NCI-H2107 (cell line): ENCODE measurements at places on chromosomes 3 and 15.

DNA sequence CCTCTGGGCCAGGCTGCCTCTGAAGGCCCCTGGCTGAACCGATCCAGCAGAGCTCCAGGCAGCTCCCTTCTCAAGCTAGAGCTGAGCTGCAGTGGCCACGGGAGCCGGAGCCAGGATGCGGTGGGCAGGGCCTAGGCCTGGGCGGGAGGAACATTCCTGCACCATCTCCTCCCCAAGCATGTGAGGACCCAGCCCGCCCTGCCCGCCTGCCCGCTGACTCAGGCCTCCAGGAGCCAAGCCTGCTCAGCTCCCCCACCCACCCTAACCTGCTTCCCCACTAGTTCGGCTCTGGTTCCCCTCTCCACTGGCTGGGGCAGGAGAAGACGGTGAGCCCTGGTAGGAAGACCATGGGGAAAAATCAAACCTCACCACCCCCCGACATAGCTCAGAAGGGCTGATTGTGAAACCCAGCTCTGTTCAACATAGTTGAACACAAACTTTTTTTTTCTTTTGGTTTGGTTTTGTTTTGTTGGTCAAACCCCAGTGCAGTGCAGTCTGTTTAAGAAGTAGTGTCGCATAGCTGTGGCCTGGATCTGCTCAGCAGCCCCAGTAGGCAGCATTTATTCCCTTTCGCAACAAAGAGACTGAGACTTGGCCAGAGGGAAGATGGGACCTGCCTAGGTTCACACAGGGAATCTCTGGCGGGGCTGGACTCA, 13.5 kb downstream of the SNX33 start:
- no peak for DNase-seq

DNA sequence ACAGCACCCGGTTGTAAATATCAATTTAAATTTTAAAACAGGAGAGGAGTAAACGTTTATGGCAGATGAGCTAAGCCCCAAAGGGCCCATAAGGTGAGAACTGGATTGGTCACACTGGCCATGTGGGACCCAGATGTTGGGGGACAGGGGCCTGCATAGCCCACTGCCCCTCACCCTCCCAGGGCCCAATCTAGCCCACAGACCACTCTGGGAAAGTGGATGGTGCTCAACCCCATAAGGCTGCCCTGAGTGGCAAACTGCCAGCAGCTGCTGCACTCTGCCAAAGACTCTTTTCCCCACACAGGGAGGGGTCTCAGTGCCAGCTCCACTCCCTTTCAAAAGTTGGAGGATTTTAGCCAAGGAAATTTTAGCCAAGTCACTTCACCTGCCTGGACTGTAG, 42.5 kb downstream of the CCDC12 start:
- no peak for DNase-seq

DNA sequence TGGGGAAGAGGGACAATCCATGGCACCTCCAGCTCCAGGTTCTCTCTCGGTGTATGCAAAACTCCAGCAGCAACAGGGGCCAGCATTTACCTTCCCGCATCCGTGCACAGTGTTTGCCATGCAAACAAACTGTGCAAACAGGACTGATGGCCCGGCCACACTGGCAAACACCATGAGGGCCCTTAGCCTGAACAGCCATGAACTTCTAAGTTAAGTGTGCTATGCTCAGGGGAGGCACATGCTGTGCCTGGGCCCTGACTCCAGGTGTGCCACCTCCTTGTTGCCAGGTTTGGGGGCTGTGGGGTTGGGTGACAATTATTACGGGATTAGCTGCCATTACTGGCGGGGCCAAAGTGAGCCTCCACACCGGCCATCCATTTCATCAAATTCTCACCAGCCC, 57.5 kb downstream of the CACNA2D2 start:
- DNase-seq: no peak

GRCh38 chr3:192943393-192943792, 25.7 kb upstream of the MB21D2 start:
- DNase-seq: no peak
